T-cell (primary cell): ENCODE measurements at places on chromosomes 16 and 17. TPM values are rescaled to one million over a fixed set of nuclear protein-coding genes. Genes with fewer than 3 reads are reported as not detected.
A peak's percentile ranks its signal among the peaks of the same experiment; 100 is the strongest.

WNT3 gene
- total RNA-seq, result not detected

GRCh38 chr17:38415250-38416194, 12.7 kb upstream of the ARHGAP23 start:
- DNase-seq, result no peak

GRCh38 chr17:31388770-31389656, 2.5 kb upstream of the RAB11FIP4 start:
- DNase-seq, result peak; percentile 50

DNA sequence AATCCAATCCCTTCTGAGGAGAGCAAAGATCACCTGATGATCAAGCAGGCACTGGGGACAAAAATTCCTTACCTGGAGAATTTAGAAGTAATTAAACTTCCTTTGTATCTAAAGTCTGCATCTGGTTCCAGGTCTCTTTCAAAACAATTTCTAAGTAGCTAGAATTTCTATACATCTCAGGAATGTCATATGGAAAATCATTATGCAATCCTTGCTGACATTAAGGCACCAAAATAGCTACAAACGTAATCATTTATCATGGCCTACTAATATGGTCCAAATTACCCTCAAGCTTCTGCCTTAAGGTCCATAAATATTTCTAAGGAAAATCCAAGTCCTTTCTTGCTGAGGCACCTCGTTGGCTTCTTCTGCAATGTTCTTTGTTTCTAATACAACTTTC, 32.9 kb upstream of the YPEL2 start:
- no peak for DNase-seq

DNA sequence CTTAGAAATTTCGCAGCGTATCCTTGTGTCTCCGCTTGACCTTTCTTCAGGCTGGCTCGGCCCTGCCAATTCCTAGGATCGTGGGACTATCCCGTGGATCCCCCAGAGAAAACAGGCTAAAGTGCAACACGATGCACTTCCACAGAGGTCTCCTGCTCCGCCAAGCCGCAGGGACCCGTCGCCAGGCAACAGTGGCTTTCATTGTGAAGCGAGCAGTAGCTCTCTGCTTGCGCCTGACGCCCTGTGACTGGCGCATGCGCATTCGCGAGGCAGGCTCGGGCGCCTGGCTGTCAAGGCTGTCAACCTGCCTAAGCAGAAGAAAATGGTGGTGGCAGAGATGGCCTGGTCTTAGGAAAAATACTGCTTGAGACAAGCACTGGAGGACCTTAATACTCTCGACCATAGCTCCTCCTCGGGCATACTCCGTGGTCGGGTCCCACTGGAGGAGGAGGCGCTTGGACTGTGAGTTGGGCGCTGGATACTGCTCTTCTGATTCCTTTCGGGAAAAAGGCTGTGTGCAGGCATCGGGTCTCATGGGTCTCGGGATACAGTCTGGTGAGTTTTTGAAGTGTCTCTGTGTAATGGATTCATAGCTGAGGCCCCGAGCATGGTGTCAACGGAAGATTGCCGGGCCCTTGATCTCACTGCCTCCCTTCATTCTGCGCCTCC, 2336.1 kb downstream of the TP53TG3F start:
- no peak for DNase-seq

- no peak for DNase-seq
Observed at GRCh38 chr17:19760746-19761145, 12.6 kb upstream of the ALDH3A1 start.

RECQL5 gene
- total RNA-seq, result 64.0 TPM

PEMT gene
- total RNA-seq, result 14.1 TPM

GRCh38 chr16:8380311-8380710, 210.0 kb downstream of the TMEM114 start:
- no peak for DNase-seq

DNA sequence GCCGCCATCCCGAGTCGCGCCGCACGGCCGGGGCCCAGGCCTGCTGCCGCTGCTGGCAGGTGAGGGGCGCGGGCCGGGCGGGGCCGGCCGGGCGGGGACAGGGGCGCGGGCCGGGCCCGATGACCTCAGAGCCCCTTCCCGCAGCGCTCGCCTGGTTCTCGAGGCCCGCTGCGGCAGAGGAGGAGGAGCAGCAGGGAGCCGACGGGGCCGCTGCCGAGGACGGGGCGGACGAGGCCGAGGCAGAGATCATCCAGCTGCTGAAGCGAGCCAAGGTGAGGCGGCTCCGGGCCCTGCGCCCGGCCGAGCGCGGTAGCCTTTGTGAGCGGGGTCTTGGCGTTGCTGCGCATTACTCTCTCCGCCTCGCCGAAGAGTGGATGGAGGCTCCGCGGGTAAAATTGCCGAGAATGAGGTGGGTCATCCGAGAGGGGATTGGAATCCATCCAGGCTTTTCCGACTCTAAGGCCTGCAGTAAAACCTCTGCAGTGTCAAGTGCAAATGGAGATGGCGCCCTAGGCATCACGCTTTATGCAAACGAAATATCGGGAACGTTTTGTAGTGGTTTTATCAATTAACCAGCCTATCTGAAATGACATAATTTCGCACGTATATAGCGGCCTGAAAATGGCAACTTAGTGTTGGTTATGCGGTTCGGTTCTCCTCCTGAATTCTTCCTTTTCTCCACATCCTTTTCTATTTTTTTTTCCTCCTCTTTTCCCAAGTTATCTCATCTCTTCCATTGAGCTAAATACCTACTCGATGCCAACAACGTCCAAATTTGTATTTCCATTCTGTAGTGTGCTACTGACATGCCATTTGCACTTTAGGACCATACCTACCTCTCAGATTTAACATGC, 577 bp downstream of the TTC19 start:
- peak; percentile 14 for DNase-seq

DNA sequence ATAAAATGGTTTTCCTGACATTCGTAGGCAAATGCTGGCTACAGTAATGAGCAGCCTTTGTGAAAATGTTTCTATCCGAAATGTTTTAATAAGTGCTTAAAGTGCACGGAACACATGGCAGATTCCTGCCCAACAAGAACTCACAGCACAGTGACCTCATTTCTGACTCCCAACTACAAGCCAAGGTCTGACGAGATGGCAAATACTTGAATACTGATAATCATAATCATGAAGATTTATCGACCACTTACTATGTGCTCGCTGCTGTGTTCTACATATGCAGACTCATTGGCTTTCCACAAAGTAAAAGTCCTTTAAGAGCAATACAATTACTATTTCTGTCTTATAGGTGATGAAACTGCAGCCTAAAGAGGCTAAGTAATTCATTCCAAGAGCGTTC, 238.1 kb upstream of the CDH5 start:
- no peak for DNase-seq

- DNase-seq, result no peak
Observed at GRCh38 chr16:57004387-57005250, 15.3 kb downstream of the NLRC5 start.

GRCh38 chr16:80303691-80304090, 237.1 kb upstream of the DYNLRB2 start:
- DNase-seq, result no peak

GRAPL gene
- total RNA-seq, result 28.0 TPM

PRSS33 gene
- not detected for total RNA-seq

- DNase-seq, result no peak
Observed at GRCh38 chr17:61766520-61766919, 96.8 kb downstream of the BRIP1 start.

GRCh38 chr17:72838068-72838467, 254.4 kb downstream of the SLC39A11 start:
- DNase-seq, result no peak

DNA sequence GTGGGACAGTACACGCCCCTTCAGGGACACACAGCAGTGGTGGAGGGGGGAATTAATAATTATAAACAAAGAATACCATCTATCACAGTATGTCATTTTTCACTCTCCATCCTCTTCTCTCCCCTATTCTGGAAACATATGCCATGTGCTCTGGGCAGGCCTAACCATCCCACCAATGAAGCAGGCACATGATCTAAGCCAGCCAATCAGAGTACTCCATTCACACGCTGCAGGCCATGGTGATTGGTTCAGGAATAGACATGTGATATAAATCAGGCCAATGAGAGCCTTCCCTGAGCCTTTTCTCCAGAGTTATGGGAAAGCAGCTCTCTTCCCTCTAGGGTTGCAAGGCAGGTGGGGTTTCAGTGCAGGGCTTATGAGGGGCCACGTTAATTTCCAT, 36.5 kb downstream of the GSG1L start:
- DNase-seq, result no peak

PRSS53 gene
- total RNA-seq, result 13.1 TPM

- DNase-seq, result no peak
Observed at GRCh38 chr16:75477680-75478473, 13.4 kb upstream of the TMEM170A start.

- no peak for DNase-seq
Observed at GRCh38 chr17:74137416-74137815, 66.1 kb upstream of the RPL38 start.

DNA sequence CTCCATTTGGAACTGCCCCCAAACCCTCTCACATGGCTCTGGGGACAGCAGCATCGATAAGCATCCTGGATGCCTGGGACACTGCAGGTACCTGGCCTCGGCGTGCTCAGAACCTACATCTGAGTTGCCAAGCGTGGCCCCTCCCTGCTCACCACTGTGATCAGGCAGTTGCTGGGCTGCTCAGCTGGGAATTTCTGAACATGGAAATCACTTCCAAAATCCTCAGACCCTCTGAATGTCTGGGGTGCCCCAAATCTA, 6.3 kb downstream of the CDH5 start:
- DNase-seq, result no peak

- DNase-seq, result no peak
Observed at GRCh38 chr17:20028443-20028842, 19.3 kb downstream of the SPECC1 start.

- no peak for DNase-seq
Observed at GRCh38 chr16:54288835-54289241, 2.3 kb upstream of the IRX3 start.

DNA sequence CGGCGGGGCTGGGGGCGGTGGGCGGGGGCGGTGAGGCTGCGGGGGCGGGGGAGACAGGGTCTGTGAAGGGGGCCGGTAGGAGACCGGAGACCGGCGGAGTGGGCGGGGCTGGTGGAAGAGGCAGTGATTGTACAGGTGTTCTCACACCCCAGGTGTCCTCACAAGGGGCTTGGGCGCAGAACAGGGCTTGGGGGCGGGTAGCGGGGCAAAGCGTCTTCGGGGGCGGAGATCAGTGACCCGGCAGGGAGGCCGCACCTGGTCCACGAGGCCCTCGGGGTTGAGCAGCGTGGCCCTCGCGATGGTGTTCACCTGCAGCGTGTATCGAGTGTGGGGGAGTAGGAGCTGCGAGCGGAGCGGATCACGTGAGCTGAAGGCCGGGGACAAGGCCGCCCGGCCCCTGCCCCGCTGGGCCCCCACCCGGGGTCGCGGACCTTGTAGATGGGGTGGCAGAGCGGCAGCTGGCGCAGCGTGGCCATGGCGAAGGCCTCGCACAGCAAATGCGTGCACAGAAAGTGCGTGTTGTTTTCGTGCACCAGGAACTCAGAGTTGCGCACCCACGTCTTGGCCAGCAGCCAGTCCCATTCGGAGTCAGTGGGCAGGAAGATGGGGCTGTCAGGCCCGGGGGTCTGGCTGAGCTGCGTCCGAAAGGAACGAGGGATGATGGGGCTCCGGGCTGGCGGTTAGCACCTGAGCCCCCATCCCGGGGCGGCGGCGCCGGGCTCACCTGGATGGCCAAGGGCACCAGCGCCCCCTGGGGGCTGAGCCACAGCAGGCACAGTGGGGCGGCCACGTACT, 8.5 kb downstream of the ALOXE3 start:
- peak; percentile 70 for DNase-seq
